ENCODE measurements at places on chromosomes 4 and X. TPM values are rescaled to one million over a fixed set of nuclear protein-coding genes. Genes with fewer than 3 reads are reported as not detected.

DNA sequence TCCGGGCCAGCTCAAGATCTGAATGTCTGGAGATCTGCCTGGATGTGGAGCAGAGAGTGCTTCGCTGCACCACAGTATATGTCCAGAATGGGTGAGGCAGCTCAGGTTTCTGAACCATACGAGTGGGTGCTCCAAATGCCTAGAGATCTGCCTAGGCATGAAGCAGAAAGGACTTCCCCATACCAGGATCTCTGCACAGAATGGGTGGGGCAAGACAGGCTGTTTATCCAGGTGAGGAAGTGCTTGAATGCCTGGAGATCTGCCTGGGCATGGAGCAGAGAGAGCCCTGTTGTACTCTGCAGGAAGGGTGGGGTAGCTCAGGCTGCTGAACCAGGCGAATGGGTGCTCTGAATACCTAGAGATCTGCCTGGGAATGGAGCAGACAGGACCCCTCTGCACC, 45.4 kb upstream of the MAGEC2 start:
- no peak overlapping the region for H3K4me3 ChIP-seq
- no peaks in the 10 kb centered on the region for H3K27me3 ChIP-seq
- H3K4me1 ChIP-seq, result no peaks in the 10 kb centered on the region
- no peaks in the 10 kb centered on the region for H3K36me3 ChIP-seq

GRCh38 chrX:114712466-114712865, 128.6 kb downstream of the HTR2C start:
- no peak for DNase-seq
- no peak overlapping the region for H3K27ac ChIP-seq
- no peaks in the 10 kb centered on the region for H3K36me3 ChIP-seq

DNA sequence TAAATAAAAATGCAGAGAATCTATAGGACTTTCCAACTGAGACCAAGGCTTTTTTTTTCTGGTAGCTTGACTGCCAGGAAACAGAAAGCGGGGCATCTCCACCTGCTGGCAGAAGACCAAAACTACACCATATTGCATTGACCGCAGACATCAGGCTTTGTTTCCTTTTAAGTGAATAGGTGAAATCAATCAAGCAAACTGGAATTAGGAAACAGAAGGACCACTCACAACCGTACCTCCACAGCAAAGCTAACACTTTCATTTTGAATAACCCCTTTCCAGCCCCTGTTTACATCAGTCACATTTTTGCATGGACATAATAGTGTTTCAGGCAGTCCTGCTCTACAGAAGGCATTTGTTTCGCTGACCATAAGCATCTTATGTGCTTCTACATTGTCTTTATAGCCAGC, 218.2 kb downstream of the IDS start:
- H3K36me3 ChIP-seq, result no peaks in the 10 kb centered on the region
- no peak overlapping the region for H3K4me3 ChIP-seq
- H3K27ac ChIP-seq, result no peak overlapping the region
- no peaks in the 10 kb centered on the region for H3K4me1 ChIP-seq
- DNase-seq, result no peak
- H3K27me3 ChIP-seq, result no peaks in the 10 kb centered on the region

DNA sequence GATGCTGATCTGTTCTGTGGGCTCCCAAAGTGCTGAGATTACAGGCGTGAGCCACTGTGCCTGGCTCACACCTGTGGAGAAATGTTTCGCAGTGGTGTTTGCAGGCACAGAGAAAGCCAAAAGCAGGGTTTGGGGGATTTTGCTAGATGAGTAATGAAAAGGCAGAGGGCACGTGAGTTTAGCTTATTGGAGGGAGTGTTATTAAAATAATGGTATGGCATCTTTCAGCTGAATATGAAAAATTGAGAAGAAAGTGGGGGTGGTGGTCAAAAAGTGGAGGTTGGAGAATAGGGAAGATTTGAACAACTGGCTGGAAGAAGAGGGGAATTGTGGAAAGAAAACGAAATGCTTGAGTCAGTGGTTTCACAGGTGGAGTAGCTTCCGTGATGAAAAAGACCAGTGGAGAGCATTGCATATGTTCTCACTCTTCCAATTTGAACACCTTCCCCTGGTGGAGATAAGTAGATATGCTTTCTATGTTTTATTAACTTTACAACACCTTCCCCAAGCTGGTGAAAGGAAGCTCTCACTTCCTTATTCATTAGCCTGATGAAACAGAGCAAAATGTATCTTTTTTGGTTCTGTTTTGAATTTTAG, 1.1 kb upstream of the CHST7 start:
- H3K27me3 ChIP-seq, result no peaks in the 10 kb centered on the region
- H3K4me3 ChIP-seq, result no peak overlapping the region
- H3K27ac ChIP-seq, result no peak overlapping the region
- peaks cover 3% of the 10 kb centered on the region for H3K4me1 ChIP-seq
- no peak for DNase-seq

DNA sequence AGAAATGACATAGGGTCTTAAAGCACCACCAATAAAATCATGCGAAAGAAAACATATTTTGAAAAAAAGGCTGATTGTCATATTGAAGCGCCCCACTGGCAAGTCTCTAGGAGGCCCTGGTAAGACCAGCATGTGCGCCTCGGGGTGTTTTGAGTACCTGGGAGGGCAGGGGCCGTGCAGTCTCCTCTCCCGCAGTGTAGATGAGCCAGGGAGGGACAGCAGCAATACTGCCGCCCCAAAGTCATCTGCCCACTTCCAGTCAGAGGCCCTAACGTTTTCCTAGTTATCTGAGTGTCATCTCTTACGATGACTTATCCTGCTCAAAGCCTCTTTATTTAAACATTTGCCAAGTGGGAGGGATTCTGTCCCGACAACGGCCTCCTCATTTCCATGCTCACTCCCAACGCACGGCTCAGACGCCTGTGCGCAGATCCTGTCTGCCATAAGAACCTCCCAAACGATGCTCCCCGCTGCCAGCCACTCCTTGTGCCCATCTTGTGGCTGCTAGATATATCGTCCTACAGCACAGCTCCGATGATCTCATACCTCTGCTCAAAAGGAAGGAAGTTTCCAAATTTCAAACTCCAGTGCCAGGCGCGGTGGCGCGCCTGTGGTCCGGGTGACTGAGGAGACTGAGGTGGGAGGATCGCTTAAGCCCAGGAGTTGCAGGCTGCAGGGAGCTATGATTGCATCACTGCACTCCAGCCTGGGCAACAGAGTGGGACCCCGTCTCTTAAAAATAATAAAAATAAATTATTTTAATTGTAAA, 17.2 kb upstream of the SCRG1 start:
- H3K4me3 ChIP-seq, result no peak overlapping the region
- peak; percentile 57 for DNase-seq

- DNase-seq, result no peak
- H3K36me3 ChIP-seq, result no peaks in the 10 kb centered on the region
- H3K4me3 ChIP-seq, result no peak overlapping the region
- H3K4me1 ChIP-seq, result no peaks in the 10 kb centered on the region
- no peak overlapping the region for H3K27ac ChIP-seq
These were observed 102.7 kb downstream of the VCX3A start for GRCh38 chrX:6432226-6432625.

- no peak for DNase-seq
- no peak overlapping the region for H3K27ac ChIP-seq
- no peak overlapping the region for H3K4me3 ChIP-seq
- H3K4me1 ChIP-seq, result no peaks in the 10 kb centered on the region
These were observed 181.3 kb upstream of the STK26 start for GRCh38 chrX:131841496-131842437.

GRCh38 chr4:42555828-42556227, 101.1 kb downstream of the ATP8A1 start:
- DNase-seq, result no peak
- no peaks in the 10 kb centered on the region for H3K27me3 ChIP-seq
- H3K4me1 ChIP-seq, result no peaks in the 10 kb centered on the region
- no peak overlapping the region for H3K27ac ChIP-seq
- no peak overlapping the region for H3K4me3 ChIP-seq

GRCh38 chrX:78024349-78025059, 55.1 kb upstream of the PGAM4 start:
- DNase-seq, result no peak
- H3K4me1 ChIP-seq, result no peaks in the 10 kb centered on the region
- no peaks in the 10 kb centered on the region for H3K27me3 ChIP-seq
- no peak overlapping the region for H3K27ac ChIP-seq
- no peaks in the 10 kb centered on the region for H3K36me3 ChIP-seq

DNA sequence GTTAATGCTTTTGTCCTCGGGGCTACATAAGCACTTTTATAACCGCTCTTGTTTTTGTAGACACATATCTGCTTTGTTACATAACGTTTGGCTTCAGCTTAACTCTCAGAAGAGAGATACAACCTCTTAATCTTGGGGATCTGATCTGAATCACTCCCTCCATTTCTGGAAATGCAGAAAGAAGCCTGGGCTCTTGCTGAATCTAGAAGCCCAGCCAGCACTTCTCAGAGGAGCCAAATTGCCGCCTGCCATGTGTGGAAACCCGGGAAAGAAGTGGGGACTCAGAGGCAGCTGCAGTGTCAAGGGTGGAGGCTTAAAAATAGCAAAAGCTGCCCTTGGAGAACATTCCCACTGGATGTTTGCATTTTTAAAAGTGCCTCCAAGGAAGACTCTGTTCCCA, 69.3 kb upstream of the LDB2 start:
- H3K27me3 ChIP-seq, result no peaks in the 10 kb centered on the region
- no peaks in the 10 kb centered on the region for H3K36me3 ChIP-seq
- H3K27ac ChIP-seq, result no peak overlapping the region
- no peak overlapping the region for H3K4me3 ChIP-seq
- DNase-seq, result no peak
- H3K4me1 ChIP-seq, result no peaks in the 10 kb centered on the region

DNA sequence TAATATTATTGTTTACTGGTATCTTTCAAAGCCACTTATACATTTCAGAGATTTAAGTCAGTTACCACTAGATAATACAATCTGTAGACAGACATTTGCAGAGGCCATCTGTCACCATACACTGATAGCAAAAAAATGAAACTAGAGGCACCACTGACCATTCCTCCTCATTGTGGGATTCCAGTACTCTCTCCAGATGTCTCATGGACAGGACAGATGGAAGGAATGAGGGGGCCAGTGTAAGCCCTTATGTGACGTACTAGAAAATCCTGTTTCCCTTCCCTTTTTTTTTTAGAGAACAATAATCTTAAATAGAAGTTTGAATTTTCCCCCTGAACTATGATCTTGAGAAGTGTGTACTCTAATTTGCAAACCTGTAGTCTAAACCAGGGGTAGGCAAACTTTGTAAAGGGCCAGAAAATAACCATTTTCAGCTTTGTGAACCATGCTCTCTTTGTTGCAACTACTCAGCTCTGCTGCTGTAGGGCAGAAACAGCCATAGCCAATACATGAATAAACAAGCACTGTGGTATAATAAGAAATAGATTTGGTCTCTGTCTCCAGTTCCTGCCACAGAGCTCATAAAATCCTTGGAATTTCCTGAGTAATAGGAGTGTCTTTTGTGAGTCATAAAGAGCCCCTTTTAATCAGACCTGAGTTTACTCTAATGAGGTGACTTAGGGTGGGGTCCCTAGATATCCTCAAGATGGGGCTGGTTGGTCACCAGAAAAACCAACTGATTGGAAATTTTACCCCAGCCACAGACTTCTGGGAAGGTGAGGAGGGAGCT, 90.4 kb downstream of the MOSPD2 start:
- H3K36me3 ChIP-seq, result no peaks in the 10 kb centered on the region
- H3K27me3 ChIP-seq, result no peaks in the 10 kb centered on the region
- H3K4me1 ChIP-seq, result no peaks in the 10 kb centered on the region
- H3K4me3 ChIP-seq, result no peak overlapping the region

- H3K4me1 ChIP-seq, result no peaks in the 10 kb centered on the region
- H3K4me3 ChIP-seq, result no peak overlapping the region
- H3K27ac ChIP-seq, result no peak overlapping the region
- H3K36me3 ChIP-seq, result no peaks in the 10 kb centered on the region
- DNase-seq, result no peak
- no peaks in the 10 kb centered on the region for H3K27me3 ChIP-seq
These were observed 117.7 kb upstream of the PRPS2 start for GRCh38 chrX:12673487-12673886.

The NUDT10 gene
- 0.31 TPM for total RNA-seq

The NAT8L gene
- not detected for total RNA-seq

The MAGEC1 gene
- total RNA-seq, result not detected

The ZFYVE28 gene
- total RNA-seq, result 2.5 TPM

The AVPR2 gene
- total RNA-seq, result not detected

The ASB5 gene
- total RNA-seq, result not detected

The GAGE12J gene
- not detected for total RNA-seq
